Small intestine (tissue), 16 donors: ENCODE measurements at places on chromosomes 7 and 10.

- DNase-seq = no peak
Observed at GRCh38 chr10:71971311-71971731, 7.1 kb downstream of the CHST3 start.

- DNase-seq = no peak
Observed at GRCh38 chr7:40566879-40567278, 432.1 kb downstream of the SUGCT start.

- no peak for DNase-seq
Observed at GRCh38 chr10:14926722-14927416, 27.0 kb downstream of the DCLRE1C start.

DNA sequence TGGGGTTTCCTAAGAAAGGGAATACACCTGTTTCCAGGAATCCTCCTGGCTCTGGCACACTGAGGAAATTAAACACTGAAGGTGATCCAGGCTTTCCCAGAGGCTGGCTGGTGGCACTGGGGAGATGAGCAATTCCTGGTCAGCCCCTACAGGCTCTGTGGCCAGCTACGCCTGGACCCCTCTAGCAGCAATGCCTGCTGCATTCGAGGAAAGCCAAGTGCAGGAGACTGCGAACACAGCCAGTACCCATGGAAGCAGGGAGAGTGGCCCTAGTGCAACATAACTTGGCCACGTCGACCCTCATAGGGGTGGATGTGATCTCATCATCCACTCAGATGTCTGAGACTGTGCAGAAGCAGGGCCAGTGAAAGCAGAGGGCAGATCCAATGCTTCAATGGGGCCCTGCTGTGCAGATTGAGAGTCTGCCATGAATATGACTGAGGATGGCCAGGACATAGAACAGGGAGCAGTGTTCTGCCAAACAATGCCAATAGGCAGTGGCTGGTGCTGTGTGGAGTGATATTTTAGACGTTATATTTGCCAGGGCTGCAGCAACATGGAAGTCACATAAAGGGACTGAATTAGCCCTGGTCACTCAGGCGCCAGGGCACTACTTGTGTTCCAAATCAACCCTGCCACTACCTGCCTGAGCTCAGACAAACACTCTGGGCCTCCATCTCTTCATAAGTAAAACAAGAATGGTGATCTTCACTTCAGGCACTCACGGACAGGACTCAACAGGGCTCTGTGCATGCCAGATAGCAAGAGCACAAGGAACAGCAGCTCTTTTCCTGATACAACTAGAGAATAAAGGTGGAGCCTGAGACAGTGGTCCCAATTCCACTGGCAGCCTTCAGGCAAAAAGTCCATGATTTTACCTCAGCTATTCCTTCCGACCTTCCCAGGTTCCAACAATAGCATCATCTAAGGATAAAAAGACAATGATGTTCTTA is 2.4 kb downstream of the ZNF488 start:
- no peak for DNase-seq

GRCh38 chr10:79374312-79375191 is 27.3 kb downstream of the PPIF start:
- DNase-seq = peak; percentile 92

DNA sequence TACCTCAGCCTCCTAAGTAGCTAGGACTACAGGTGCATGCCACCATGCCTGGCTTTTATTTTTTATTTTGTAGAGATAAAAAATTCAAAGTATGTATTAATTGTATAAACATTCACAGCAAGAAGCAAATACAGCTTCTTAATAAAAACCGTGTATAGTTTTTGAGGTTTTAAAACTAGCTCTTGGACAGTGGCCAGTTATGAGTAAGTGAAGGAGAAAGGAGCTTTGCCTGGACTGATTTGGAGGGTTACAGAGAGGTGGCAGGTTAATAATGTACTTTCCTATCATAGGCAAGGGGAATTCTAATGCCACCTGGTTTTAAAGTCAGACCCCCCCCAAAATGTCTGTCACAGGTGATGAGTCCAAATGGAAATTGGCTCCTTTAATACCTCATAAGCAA is 43.4 kb downstream of the ZNRF2 start:
- DNase-seq = no peak

GRCh38 chr10:107865691-107866090 is 701.2 kb upstream of the SORCS1 start:
- no peak for DNase-seq

DNA sequence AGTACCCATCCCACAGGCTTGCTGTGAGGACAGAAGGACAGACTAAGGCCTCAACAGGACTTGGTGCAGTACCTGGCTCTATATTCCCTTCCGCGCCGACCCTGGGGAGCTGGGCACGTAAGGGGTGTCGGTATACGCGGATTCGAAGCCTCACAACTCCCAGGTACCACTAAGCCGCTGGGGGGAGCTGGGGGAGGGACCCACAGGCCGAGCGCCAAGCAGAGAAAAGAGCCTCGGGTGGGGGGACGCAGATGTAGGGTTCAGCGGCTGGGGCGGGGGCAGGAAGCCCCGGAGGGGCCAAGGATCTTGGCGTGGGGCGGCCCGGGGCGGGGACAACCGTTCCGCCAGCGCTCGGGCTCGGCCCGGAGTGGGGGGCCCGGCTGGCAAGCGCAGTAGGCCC is 126.4 kb upstream of the ZNF746 start:
- peak; percentile 26 for DNase-seq

GRCh38 chr10:28479927-28480627 is 52.8 kb upstream of the WAC start:
- no peak for DNase-seq
